Activated CD4-positive, alpha-beta T cell treated with anti-CD3 and anti-CD28 coated beads for 24 hours (primary cell): ENCODE measurements at places on chromosomes 12 and 14.

- DNase-seq, result no peak
Observed at GRCh38 chr12:113149361-113150150, at the start of gene CFAP73. CFAP73 (plus strand) TSS chr12:113149724; CDS start chr12:113149858, 134 bp downstream.

- DNase-seq, result no peak
Observed at GRCh38 chr12:27319848-27320247, 12.8 kb upstream of the BMAL2 start.

GRCh38 chr12:51011955-51012354 is 14.2 kb downstream of the SLC11A2 start:
- no peak for DNase-seq

GRCh38 chr12:72485017-72485701 is 213.0 kb downstream of the TRHDE start:
- DNase-seq, result no peak

- no peak for DNase-seq
Observed at GRCh38 chr14:50015716-50016115, 100.7 kb downstream of the VCPKMT start.

GRCh38 chr14:98101323-98101722 is 1170.7 kb downstream of the BCL11B start:
- peak; percentile 18 for DNase-seq
